Activated CD4-positive, alpha-beta memory T cell treated with anti-CD3 and anti-CD28 coated beads for 36 hours (primary cell): ENCODE measurements at places on chromosomes 13 and 19. TPM values are rescaled to one million over a fixed set of nuclear protein-coding genes. Genes with fewer than 3 reads are reported as not detected.
A peak's percentile ranks its signal among the peaks of the same experiment; 100 is the strongest.

The C1QTNF9 gene
- total RNA-seq: not detected

The MYADM gene
- total RNA-seq: 40.3 TPM

The RTBDN gene
- not detected for total RNA-seq

The SRRM5 gene
- total RNA-seq: 0.39 TPM

The MYBPC2 gene
- 0.38 TPM for total RNA-seq

The OR7D2 gene
- 0.17 TPM for total RNA-seq

The KIR2DL4 gene
- not detected for total RNA-seq

The ZNF100 gene
- total RNA-seq: 23.6 TPM

The MICU2 gene
- total RNA-seq: 32.6 TPM

The LPAR2 gene
- total RNA-seq: 33.1 TPM

The C1QTNF9B gene
- total RNA-seq: not detected

DNA sequence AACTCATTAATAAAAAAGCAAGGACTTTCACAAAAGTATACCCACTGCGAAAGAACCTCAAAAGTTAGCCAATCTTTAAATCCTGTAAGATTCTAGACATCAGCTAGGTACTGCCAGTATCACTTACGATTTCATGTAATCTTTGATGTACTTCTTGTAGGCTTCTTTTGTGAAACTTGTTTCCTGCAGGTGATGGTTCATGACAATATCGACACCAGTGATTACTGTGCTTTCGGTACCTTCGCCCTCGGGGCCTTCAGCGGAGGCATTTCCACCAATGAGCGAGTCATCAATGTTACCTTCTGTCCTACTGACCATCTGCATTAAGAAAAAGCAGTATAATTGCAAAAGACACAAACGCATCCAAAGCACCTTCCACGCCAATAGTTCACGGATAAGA is 1.1 kb downstream of the TPT1 start:
- peaks cover 58% of the 10 kb centered on the region for H3K4me1 ChIP-seq
- peak overlapping the region; percentile 99 for H3K27ac ChIP-seq
- no peaks in the 10 kb centered on the region for H3K27me3 ChIP-seq

GRCh38 chr13:48842316-48842715 is 133.4 kb upstream of the FNDC3A start:
- H3K4me1 ChIP-seq: no peaks in the 10 kb centered on the region
- H3K36me3 ChIP-seq: no peaks in the 10 kb centered on the region
- H3K27ac ChIP-seq: no peak overlapping the region
- no peak overlapping the region for H3K4me3 ChIP-seq
- no peak for DNase-seq

DNA sequence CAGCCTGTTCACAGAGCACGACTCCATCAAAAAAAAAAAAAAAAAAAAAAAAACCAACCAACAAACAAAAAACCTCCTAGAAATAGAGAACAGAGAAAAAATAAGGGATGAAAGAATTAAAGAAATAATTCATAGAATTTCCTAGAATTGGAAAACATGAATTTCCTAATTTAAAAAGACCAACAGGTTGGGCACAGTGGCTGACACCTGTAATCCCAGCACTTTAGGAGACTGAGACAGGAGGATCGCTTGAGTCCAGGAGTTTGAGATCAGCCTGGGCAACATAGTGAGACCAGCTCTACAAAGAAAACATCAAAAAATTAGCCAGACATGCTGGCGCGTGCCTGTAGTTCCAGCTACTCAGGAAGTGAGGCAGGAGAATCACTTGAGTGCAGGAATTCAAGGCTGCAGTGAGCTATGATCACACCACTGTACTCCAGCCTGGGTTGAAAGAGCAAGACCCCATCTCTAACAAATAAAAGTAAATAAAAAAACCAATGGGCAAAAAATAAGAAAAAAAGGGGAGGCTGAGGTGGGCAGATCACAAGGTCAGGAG is 6.5 kb downstream of the SPART start:
- DNase-seq: no peak
- H3K4me1 ChIP-seq: peaks cover 60% of the 10 kb centered on the region
- H3K27me3 ChIP-seq: no peaks in the 10 kb centered on the region
- H3K4me3 ChIP-seq: no peak overlapping the region

DNA sequence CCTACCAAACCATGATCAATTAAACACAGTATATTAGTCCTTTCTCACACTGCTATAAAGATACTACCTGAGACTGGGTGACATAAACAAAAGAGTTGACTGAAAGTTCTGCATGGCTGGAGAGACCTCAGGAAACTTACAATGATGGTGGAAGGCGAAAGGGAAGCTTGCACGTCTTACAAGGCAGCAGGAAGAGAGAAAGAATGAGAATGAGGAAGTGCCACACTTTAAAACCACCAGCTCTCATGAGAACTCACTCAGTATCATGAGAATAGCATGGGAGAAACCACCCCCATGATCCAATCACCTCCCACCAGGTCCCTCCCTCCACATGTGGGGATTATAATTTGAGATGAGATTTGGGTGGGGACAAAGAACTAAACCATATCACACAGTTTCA is 324.9 kb upstream of the ZNF507 start:
- H3K36me3 ChIP-seq: no peaks in the 10 kb centered on the region
- no peak for DNase-seq
- no peaks in the 10 kb centered on the region for H3K27me3 ChIP-seq

- H3K27me3 ChIP-seq: no peaks in the 10 kb centered on the region
- peaks cover 12% of the 10 kb centered on the region for H3K4me1 ChIP-seq
- H3K4me3 ChIP-seq: no peak overlapping the region
- H3K27ac ChIP-seq: peak overlapping the region; percentile 46
- peak; percentile 87 for DNase-seq
Measured at GRCh38 chr13:98853771-98854221, 101.3 kb upstream of the SLC15A1 start.

GRCh38 chr19:14198384-14199376 is 7.3 kb downstream of the ADGRL1 start:
- H3K27ac ChIP-seq: no peak overlapping the region
- no peak for DNase-seq
- no peaks in the 10 kb centered on the region for H3K36me3 ChIP-seq
- no peak overlapping the region for H3K4me3 ChIP-seq

DNA sequence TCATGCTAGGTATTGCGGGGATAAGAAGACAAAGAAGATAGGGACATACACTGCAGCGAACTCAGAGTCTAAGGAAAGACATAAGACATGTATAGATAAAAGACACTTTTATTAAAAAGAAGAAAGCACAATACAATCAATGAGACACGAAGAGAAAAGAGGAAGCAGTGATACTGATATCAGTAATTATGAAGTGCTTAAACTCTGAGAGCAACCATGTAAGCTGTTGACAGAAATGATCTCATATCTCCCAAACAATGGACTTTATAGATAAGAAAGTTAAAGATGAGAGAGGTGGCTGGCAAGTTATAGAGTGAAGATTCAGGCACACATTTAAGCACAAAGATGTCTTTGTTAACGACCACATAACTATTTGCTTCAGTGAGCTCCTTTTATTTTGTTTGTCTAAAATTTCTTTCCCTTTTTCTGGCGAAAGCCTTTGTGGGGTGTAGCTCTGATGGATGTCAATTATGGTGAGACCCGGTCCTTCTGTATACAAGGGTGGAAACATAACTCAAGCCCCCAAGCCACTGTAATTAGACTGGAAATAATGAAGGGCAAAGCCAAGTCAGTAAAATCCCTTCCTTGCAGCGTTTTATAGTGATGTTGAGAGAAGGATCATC is 818.0 kb upstream of the SLC10A2 start:
- no peak overlapping the region for H3K27ac ChIP-seq
- no peaks in the 10 kb centered on the region for H3K36me3 ChIP-seq
- DNase-seq: no peak
- no peaks in the 10 kb centered on the region for H3K27me3 ChIP-seq
- H3K4me3 ChIP-seq: no peak overlapping the region

DNA sequence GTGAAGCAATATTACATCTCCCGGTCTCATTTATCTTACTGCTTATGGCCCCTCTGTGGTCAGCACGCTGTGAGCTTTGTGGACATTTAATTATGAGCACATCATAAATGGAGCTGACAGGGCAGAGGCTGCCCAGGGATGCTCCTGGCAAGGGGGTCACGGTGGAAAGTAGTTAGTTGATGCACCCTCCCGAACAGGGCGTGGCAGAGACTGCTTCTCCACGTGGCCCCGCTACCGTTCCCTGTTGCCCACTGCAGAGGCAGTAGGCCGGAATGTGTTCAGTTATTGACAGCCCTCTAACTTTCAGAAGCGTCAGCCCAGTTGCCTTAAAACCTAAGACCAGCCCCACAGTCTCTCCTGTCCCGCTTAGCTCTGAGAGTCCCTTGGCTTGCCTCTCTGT is 180.3 kb upstream of the ZNF507 start:
- H3K4me3 ChIP-seq: no peak overlapping the region
- no peak for DNase-seq
- no peaks in the 10 kb centered on the region for H3K4me1 ChIP-seq
- H3K27ac ChIP-seq: no peak overlapping the region

GRCh38 chr19:36110487-36111199 is at the start of gene OVOL3:
Gene OVOL3, plus strand, starts transcription at chr19:36111143. Its CDS starts 60 bp downstream, at chr19:36111203.
- H3K36me3 ChIP-seq: peaks cover 24% of the 10 kb centered on the region
- H3K27me3 ChIP-seq: peaks cover 5% of the 10 kb centered on the region
- no peak within 1 kb of the TSS for H3K27ac ChIP-seq
- no peak for DNase-seq

GRCh38 chr19:13132471-13133180 is 14.6 kb downstream of the NACC1 start:
- H3K4me1 ChIP-seq: peaks cover 46% of the 10 kb centered on the region
- H3K4me3 ChIP-seq: peak overlapping the region; percentile 60
- peak overlapping the region; percentile 96 for H3K27ac ChIP-seq
- DNase-seq: peak; percentile 83
- peaks cover 20% of the 10 kb centered on the region for H3K36me3 ChIP-seq

- H3K27ac ChIP-seq: peak overlapping the region; percentile 58
- H3K36me3 ChIP-seq: peaks cover 46% of the 10 kb centered on the region
- no peak overlapping the region for H3K4me3 ChIP-seq
- peaks cover 93% of the 10 kb centered on the region for H3K4me1 ChIP-seq
- no peaks in the 10 kb centered on the region for H3K27me3 ChIP-seq
- peak; percentile 53 for DNase-seq
Measured at GRCh38 chr13:45333977-45334922, 6.7 kb downstream of the TPT1 start.

- H3K36me3 ChIP-seq: no peaks in the 10 kb centered on the region
Measured at GRCh38 chr13:70505809-70506208, 397.6 kb upstream of the KLHL1 start.

DNA sequence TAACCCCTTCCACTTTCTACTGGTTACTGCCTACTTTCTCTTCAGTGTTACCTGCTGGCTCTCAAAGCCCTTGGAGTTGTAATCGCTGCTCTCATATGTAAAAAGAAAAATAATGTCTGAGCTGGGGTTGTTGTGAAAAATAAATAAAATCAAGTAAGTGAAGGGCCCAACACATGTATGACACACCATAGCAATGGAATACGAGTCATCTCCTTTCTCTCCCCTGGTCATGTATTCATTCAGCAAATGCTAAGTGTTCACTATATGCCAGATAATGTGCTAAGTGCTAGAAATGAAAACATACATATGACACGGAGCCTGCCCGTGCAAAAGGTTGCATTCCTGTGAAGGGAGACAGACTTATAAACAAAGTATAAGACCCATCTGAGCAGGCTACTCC is 535.0 kb downstream of the RFC3 start:
- no peaks in the 10 kb centered on the region for H3K27me3 ChIP-seq
- H3K27ac ChIP-seq: no peak overlapping the region
- no peak overlapping the region for H3K4me3 ChIP-seq
- no peak for DNase-seq
- H3K36me3 ChIP-seq: no peaks in the 10 kb centered on the region

- H3K36me3 ChIP-seq: peaks cover 25% of the 10 kb centered on the region
- H3K27ac ChIP-seq: no peak overlapping the region
- H3K4me1 ChIP-seq: peaks cover 3% of the 10 kb centered on the region
Measured at GRCh38 chr19:58037927-58038687, 4.3 kb downstream of the ZSCAN1 start.

GRCh38 chr19:31913103-31913661 is 432.2 kb upstream of the ZNF507 start:
- no peaks in the 10 kb centered on the region for H3K27me3 ChIP-seq
- H3K4me1 ChIP-seq: no peaks in the 10 kb centered on the region
- DNase-seq: no peak
- no peak overlapping the region for H3K27ac ChIP-seq

DNA sequence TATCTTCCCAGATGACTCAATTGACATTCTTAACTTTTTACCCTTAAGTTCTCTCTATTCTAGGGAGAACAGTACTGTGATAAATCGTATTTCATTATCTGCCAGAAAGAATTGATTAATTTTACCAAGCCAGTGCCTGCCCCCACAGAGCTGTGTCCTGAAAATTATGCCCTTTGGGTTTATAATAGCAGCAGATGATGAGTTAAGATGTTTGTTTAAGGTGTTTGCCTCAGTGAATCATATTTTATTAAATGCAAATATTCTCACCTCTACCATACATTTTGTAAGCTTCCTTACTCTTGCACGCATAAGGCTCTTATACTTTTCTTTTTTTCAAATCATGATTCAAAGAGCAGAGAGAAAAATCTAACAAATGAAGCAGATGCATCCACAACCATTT is 318.6 kb downstream of the DCT start:
- no peak for DNase-seq
- H3K4me3 ChIP-seq: no peak overlapping the region
- H3K36me3 ChIP-seq: no peaks in the 10 kb centered on the region
- no peaks in the 10 kb centered on the region for H3K4me1 ChIP-seq
- H3K27me3 ChIP-seq: no peaks in the 10 kb centered on the region

DNA sequence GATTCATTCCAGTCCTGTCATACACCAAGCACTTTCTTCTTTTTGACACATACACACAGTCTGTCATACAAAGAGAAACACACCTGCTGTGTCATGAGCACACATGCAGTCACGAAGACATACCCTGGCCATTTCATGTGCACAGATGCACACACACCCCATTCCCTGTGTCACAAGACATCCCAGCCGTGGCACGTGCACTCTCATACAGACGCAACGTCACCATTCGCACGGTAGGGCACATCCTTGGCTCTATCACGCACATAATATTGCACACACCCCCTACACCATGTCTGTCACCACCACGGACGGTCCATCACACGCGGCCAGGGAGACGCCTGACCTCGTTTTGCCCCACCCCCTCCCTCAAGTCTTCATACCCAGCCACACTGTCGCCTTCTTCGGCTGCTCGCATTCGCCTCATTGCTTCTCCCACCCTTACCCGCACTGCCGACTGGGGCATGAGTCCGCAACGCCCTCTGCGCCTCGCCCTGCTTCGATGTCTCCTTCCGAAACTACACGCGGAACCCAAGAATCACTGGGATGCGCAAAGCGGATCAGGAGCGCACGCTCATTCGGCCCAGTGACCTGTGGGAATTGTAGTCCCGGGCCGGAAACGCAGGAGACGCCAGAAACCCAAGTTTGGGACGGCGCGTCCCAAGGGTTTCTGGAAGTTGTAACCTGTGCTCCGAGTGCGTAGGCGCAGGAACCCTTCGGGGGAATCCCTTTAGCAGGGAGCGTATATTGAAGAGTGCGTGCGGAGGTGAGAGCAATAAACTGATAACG is 6.8 kb upstream of the ZNF283 start:
- H3K4me1 ChIP-seq: peaks cover 11% of the 10 kb centered on the region
- H3K27ac ChIP-seq: peak overlapping the region; percentile 31
- peak overlapping the region; percentile 67 for H3K4me3 ChIP-seq
- H3K36me3 ChIP-seq: no peaks in the 10 kb centered on the region
